Muscle of leg (tissue), 16 donors: ENCODE measurements at places on chromosomes 6 and 20. TPM values are rescaled to one million over a fixed set of nuclear protein-coding genes. Genes with fewer than 3 reads are reported as not detected.

GRCh38 chr6:131510094-131510493, 62.9 kb upstream of the ARG1 start:
- H3K4me3 ChIP-seq, result no peak overlapping the region
- DNase-seq, result no peak
- H3K27me3 ChIP-seq, result no peaks in the 10 kb centered on the region
- no peak overlapping the region for H3K27ac ChIP-seq
- no peaks in the 10 kb centered on the region for H3K36me3 ChIP-seq

The EDN3 gene
- total RNA-seq, result 17.9 TPM

The OPRM1 gene
- not detected for total RNA-seq

The BPIFA1 gene
- not detected for total RNA-seq

DNA sequence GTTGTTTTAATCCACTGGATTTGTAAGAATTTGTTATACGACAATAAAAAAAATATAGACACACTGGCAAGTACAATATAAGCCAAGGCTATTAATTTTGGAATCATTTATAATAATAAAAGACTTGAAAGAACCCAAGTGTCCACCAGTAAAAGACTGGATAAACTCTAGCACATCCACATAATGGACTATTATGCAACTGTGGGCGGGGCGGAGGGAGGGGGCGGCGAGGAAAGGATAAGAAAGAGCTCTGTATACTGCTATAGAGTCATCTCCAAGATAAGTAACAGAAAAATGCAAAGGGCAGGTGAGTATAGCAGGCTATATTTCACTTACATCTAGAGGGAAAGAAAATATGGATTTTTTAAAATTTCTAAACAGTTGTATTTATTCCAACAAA, 123.3 kb downstream of the TBC1D32 start:
- no peaks in the 10 kb centered on the region for H3K36me3 ChIP-seq
- H3K4me1 ChIP-seq, result no peaks in the 10 kb centered on the region
- H3K27me3 ChIP-seq, result no peaks in the 10 kb centered on the region
- no peak overlapping the region for H3K4me3 ChIP-seq
- H3K27ac ChIP-seq, result no peak overlapping the region

The HSPA1B gene
- 56.2 TPM for total RNA-seq

GRCh38 chr20:63178889-63179686, 36.8 kb downstream of the YTHDF1 start:
- peaks cover 82% of the 10 kb centered on the region for H3K27me3 ChIP-seq
- peak; percentile 23 for DNase-seq
- no peak overlapping the region for H3K27ac ChIP-seq

GRCh38 chr6:14703586-14703985, 542.3 kb upstream of the JARID2 start:
- no peak for DNase-seq
- peaks cover 2% of the 10 kb centered on the region for H3K27me3 ChIP-seq
- H3K4me3 ChIP-seq, result no peak overlapping the region
- H3K27ac ChIP-seq, result no peak overlapping the region
- H3K36me3 ChIP-seq, result no peaks in the 10 kb centered on the region

DNA sequence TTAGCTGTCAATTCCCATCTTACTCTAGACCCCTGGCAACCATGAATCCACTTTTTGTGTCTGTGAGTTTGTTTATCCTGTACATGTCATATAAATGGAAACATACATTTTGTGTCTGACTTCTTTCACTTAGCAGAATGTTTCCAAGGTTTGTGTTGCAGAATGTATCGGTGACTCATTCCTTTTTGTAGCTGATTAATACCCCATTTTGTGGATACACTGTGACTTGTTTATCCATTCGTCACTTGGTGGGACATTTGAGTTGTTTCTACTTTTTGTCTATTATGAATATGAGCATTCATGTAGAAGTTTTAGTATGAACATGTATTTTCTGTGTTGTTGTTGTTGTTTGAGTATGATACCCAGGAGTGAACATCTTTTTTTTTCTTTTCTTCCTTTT, 21.4 kb downstream of the CDYL start:
- DNase-seq, result no peak
- no peak overlapping the region for H3K4me3 ChIP-seq
- H3K4me1 ChIP-seq, result no peaks in the 10 kb centered on the region
- H3K27ac ChIP-seq, result no peak overlapping the region
- H3K27me3 ChIP-seq, result no peaks in the 10 kb centered on the region

The RWDD2A gene
- 3.2 TPM for total RNA-seq

- H3K4me3 ChIP-seq, result no peak overlapping the region
- no peak overlapping the region for H3K27ac ChIP-seq
- no peaks in the 10 kb centered on the region for H3K27me3 ChIP-seq
- no peaks in the 10 kb centered on the region for H3K36me3 ChIP-seq
- DNase-seq, result no peak
Observed at GRCh38 chr6:98678481-98678880, 155.9 kb upstream of the POU3F2 start.

The PTPN1 gene
- total RNA-seq, result 12.5 TPM

DNA sequence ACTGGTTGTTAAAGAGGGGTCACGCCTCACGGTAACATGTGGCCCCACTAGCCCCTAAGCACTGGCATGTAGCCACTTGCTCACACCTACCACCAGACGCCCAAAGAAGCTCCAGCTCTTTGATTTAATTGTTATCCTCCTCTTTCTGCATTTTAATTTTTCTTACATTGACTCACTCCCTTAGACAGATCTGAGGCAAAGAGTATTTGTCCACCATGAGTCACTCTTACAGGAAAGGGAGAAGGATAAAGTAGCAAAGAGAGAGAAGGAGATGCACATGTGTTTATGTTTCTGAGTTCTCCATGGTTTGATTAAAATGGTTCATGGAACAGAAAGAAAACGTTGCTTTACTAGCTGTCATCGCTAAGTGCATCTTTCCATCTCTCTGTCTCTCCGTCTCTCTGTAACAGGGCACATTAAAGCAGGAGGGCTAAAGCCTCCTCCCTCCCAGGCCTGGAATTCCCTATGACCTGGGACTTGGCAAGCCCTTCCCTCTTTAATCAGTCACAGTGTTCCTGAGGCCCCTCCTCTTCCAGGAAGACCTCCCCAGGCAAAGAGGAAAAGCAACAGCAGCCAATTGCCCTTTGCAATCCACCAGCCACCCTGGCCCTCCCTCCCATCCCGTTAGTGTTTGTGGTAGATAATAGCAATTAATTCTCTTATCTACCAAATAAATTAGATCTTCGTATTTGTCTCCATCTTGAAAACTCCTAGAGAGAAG, 112.8 kb upstream of the TSHZ2 start:
- no peak overlapping the region for H3K4me3 ChIP-seq
- no peak for DNase-seq
- no peaks in the 10 kb centered on the region for H3K27me3 ChIP-seq
- no peak overlapping the region for H3K27ac ChIP-seq
- H3K36me3 ChIP-seq, result no peaks in the 10 kb centered on the region
- no peaks in the 10 kb centered on the region for H3K4me1 ChIP-seq

GRCh38 chr6:727856-728255, 34.9 kb upstream of the EXOC2 start:
- H3K27me3 ChIP-seq, result peaks cover 6% of the 10 kb centered on the region
- H3K27ac ChIP-seq, result no peak overlapping the region
- no peak overlapping the region for H3K4me3 ChIP-seq
- H3K4me1 ChIP-seq, result no peaks in the 10 kb centered on the region
